Mucosa of gallbladder (tissue), 1 donor: ENCODE measurements at places on chromosomes 3 and 15. TPM values are rescaled to one million over a fixed set of nuclear protein-coding genes. Genes with fewer than 3 reads are reported as not detected.

- no peak for DNase-seq
Observed at GRCh38 chr3:175428466-175428865, 569.3 kb downstream of the NAALADL2 start.

GRCh38 chr3:122101646-122102045 is 46.5 kb downstream of the CD86 start:
- DNase-seq, result no peak

Gene LSAMP
- 11.4 TPM for total RNA-seq

Gene SCAANT1
- not detected for total RNA-seq

Gene GAP43
- total RNA-seq, result 1.8 TPM

DNA sequence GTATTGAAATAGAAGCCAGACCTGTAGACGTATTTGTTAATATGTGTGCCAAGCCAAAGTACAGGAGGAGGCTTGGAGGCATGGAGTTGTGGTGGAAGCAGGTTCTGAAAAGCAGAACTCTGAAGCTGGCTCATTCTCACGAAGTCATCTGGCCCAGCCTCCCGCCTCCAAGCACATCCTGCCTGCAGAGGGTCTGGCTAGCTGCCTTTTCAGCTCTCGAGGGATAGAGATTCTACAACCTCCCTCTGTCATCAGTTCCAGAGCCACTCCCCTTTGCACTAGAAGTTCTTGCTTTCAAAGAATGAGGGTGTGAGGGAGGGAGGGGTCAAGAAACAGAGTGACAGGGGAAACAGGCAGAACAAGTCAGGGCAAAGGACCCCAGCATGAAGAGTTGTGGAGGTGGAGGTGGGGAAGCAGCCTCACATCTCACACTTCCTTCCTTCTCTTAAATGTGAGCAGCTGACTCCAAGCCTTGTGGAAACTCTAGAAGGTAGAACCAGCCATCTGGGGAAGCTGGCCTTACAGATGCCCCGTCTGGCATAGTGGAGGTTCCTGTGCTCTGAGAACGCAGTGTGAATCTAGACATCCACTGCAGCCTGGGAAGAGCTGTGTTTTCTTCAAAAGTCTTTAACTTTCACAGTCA is 95.3 kb downstream of the SLC49A4 start:
- peak; percentile 47 for DNase-seq
